Fibroblast of skin of right biceps (primary cell): ENCODE measurements at places on chromosomes 16 and 17.

DNA sequence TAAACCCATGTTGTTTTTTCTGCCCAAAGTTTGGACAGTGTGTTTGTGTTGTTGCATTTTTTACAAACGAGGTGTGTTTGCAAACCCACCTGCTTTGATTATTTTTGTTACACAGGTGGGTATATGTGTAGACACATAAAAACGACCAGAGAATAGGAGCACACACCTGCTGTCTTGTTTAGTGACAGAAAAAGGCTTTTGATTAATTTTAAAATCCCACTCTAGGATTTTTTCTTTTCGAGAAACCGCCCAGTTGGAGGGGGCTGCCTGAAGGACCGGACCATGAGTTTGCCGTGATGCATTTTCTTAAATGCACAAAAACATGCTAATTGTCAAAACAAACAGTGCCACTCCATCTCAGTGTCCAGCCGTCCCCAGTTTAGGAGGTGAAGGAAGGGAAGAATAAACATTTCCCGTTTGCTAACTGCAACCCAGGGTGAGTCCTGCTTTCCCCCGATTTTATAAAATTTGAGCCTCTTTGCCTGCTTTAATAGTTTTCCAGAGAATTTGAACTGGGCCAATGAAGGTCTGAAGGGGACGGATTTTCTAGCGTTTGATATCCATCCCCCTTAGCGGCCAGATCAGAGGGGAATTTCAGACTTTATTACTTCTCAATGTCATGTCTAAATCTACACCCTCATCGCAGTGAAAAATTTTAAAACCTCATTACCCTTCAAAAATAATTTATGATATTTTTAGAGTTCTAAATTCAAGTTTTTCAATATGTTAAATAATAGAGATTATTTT, 3.2 kb downstream of the FOXC2 start:
- no peak for DNase-seq

- peak; percentile 77 for DNase-seq
Observed at GRCh38 chr17:83079352-83079747, at the start of gene METRNL. Gene METRNL (plus strand): TSS chr17:83079609. CDS start chr17:83079816, 207 bp downstream.

GRCh38 chr16:69709456-69710084, 16.8 kb downstream of the NQO1 start:
- peak; percentile 66 for DNase-seq

DNA sequence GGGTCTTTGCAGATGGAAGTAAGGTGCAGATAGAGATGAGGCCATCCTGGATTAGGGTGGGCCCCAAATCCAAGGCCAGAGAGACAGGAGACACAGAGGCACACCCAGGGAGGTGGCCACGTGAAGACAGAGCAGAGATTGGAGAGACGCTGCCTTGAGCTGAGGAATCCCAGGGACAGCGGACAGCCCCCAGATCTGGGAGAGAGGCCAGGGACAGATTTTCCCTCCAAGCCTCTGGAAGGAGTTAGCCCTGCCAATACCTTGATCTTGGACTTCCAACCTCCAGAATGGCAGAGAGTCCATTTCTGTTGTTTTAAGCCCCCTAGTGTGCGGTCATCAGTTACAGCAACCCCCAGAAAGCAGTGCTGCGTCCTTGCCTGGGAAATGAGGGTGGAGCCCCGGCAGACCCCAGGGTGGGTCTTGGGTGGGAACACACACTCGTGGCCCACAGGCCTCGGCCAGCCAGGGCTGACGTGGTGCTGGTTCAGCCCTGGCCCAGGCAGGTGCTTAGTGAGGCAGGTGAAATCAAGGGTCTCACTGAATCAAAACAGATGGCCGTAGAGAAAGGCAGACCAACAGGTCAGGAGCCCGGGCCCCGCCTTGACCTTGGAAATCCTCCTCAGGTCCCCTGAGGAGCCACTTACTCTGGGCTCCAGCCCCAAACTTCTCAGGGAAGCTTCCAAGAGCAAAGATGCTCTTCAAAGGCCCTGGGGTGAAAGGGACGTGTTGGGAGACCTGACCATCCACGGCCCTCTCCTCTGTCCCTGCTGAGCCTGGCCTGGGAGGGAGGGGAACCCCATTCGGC, 169.3 kb downstream of the RBFOX3 start:
- no peak for DNase-seq

GRCh38 chr16:53556521-53556920, 53.5 kb upstream of the AKTIP start:
- no peak for DNase-seq

DNA sequence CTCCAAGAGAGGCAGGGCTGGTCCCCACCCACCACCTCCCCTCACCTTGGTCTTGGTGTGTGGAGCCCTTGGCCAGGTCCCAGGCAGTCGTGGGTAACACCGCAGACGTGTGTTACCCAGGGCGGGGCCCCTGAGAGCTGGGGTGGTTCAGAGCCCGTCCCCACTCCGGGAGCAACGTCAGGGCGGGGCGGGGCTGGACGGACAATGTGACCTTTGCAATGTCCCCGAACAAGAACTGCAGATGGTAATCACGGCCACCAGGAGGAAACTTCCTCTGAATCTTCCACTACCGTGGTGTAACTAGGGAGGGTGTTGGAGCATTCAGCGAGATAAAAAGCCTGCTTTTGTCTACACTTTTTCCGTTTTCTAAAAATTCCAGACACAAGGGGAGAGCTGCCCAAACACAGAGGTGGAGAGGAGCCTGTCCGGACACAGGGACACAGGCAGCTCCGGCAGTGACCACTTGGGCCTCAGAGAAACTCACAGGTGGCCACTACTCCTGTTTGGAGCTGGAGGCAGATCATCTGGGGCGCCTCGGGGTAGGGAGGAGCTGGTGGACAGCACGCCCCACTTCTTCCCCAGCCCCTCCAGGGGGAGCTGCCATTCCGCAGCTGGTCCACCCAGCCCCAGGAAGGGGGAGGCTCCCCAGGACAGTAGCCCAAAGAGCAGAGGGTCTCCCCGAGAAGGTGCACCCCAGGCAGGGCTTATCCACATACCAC, 14.2 kb upstream of the SLC38A10 start:
- peak; percentile 38 for DNase-seq
